ENCODE measurements at places on chromosomes 1 and 21.

DNA sequence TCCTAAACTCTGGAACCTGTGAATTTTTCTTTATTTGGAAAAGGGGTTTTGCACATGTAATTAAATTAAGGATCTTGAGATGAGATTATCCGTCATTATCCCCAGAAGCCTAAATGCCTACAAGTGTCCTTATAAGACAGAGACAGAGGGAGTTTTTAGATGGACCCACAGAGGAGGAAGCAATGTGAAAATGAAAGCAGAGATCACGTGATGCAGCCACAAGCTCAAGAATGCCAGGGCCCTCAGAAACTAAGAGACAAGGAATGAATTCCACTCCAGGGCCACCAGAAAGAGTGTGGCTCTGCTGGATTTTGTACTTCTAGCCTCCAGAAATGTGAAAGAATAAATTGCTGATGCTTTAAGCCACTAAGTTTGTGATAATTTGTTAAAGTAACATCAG, 183.6 kb upstream of the UBE2U start:
- no peak for DNase-seq

- DNase-seq = no peak
Observed at GRCh38 chr1:29758781-29759499, 522.6 kb downstream of the PTPRU start.

DNA sequence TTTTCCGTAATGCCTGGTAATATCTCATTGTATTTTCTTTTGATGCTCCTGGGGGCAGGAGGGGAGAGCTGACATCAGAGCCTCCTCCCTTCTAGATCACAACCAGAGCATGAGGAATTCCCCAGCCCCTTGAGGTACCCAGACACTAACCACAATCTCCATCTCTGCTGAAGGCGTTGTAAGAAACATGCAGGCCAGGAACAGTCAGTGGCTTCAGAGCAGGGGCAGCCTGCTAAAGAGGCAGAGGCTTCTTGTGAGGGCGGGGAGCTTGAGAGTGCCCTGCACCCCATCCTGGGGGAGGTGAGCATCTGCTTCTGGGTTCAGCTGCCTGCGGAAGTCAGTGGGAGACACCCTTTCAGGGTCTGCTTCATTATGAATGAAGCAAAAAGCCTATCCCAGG, 19.0 kb downstream of the MAPKAPK2 start:
- DNase-seq = no peak

DNA sequence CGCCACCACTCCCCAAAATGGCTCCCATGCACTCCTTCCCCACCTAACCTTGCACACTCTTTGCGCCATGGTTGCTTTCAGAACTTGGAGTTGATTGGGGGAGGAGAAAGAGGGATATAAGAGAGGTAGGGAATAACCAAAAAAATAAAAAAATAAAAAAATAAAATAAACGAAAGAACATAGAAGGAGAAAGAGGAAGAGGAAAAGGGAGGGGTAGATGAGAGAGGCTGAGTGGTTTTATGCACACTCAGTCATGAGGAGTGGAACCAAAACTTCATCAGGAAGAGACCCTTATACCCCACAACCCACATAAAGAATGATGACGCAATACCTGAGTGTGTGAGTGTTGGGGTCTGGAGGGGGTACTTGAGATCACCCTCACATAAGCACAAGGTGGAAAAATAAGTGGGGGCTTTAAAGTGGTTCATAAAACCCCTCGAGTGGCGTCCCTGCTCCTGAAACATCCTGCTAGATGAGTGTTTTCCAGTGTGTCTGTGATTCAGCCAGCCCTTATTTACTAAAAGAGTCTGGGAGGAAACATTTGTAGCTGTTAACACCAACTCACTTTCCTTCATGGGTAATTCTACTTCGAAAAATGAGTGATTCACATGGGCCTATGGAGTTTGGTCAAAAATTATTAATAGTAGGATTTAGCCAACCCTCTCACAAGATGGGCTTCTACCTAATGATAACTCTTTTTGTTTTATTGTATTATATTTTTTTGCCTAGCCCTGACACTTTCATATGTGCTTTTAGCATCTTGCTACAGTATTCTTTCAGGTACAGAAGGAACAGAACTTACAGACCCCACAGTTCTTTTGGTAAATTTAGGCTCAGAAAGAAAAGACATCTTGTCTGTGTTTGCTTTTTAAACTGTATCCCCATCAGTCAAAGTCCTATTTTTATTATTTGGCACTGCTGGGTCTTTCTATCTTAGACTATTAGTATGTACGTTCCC, 5.2 kb downstream of the SLAMF1 start:
- DNase-seq = no peak

DNA sequence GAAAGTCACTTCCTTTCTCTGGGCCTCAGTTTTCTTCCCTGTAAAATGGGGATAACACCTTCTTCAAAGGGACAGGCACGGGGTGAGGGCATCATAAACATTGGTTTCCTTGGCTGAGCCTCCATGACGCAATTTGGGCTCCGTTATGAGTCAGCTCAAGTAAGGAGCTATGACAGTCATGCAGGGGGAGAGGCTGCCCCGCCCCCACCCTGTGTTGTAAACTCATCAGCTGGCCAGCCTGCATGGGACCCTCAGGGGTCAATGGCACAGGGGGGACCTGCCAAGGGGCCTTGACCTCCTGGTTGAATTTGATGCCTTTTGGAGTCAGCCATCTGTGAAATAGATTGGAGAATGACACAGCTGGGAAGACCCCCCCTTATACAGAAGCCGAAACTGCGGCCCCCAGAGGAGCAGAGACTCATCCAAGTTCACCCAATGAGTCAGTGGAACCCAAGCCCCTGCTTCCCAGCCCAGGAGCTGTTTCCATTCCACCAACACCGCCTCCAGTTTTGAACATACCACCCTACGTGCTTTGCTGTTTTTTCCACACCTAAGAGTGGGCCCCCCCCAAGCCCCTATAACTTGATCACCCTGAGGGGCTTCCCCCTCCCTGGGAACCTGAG, 36.8 kb upstream of the RUNX3 start:
- DNase-seq = no peak

- peak; percentile 79 for DNase-seq
Observed at GRCh38 chr1:155192346-155193274, 15.1 kb downstream of the THBS3 start.

- no peak for DNase-seq
Observed at GRCh38 chr1:81472387-81472786, 328.3 kb upstream of the ADGRL2 start.
